ENCODE measurements at places on chromosomes 7 and 10.

DNA sequence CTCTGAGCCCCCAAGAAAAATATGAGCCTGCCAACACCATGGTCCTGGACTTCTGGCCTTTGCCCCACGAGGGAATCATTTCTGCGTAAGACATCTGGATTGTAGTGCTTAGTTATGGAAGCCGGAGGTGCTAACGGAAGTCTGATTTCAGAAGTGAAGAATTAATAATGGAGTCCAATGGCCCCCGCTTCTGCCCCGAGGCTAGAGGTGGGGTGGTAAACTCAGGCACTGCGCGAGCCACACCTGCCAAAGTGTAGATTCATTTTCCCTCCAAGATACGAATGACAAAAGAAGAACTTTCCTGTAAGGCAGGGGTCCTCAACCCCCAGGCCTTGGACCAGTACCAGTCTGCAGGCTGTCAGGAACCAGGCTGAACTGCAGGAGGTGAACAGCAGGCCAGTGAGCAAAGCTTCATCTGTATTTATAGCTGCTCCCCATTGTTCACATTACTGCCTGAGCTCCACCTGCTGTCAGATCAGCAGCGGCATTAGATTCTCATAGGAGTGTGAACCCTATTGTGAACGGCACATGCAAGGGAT is 22.3 kb downstream of the CNPY1 start:
- DNase-seq, result no peak

DNA sequence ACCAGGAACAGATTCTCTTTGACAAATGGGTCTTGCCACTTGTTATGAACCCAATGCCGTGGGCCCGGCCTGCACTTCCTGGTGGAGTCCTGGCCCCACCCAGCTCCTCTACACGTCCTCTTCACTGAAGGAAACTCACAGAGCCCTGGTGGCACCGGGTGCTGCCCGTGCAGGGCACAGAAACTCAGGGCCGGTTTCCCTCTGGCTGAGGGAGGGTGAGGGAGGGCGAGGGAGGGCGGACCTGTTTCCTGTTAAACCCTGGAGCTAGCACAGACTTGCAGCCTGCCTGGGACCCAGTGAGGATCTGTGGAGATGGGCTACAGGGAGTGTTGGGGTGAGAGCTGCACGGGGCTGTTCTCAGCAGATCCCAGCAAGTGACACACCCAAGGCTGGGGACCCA is 596.3 kb downstream of the PTPRN2 start:
- DNase-seq, result no peak

GRCh38 chr7:25738528-25738927 is 413.5 kb upstream of the NFE2L3 start:
- DNase-seq, result no peak

DNA sequence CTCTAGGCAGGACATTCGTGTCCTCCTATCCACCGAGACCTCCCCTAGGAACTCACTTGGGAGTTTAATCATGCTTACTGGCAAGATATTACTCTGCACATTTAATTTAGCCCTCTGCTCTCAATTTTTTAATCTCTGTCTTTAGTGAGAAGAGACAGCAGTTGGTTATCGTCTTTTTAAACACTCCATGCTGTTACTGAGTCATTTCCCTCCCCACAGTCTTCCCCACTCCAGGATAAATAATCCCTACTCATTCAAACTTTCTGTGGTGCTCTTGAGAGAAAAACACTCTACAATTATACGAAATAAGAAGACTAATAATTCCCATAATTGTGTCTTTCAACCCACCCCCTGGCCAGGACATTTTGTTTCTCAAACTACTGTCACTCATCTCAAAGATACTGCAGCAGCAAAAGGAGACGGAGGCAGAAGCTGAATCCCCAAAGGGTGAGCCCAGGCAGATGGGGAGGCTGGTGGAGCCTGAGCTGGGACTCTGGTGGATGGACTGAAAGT is 84.2 kb downstream of the ANK3 start:
- DNase-seq, result no peak

DNA sequence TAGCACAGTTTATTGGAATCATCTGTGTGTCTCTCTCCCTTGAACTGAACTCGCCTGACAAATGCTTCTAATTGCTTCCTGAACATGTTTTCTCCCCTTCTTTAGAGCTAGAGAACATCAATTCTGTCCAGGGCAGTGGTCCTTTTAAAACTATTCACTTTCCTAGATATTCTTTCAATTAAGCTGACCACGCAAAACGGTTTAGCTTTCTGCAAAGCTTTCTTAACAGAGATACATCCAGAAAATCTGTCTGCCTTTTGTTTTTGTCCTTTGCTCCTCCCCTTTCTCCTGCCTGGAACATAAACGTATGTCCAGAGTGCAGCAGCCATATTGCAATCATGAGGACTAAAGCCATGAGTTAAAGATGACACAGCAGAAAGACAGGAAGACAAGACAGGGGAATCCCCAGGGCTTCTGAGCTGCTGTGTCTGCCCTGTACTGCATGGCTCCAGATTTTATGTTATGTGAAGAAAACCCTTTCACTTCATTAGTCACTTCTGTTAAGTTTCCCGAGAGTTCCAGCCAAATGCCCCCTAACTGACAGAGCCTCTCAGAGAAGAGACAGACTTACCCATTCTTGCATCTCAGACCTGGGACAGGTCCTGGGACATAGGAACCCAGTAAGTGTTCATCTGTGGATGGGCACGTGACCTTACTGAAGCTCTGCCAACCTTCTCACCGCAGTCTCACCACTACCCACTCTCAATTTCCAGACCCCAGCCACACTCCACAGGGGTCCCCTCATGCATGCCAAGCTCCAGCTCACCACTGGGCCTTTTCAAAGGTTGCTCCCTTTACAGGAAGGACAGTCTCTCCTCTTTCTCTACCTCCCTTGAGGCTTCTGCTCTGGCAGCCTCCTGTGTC is 35.0 kb upstream of the CPXM2 start:
- DNase-seq, result no peak

GRCh38 chr7:55521512-55521911 is 50.8 kb downstream of the VOPP1 start:
- no peak for DNase-seq

DNA sequence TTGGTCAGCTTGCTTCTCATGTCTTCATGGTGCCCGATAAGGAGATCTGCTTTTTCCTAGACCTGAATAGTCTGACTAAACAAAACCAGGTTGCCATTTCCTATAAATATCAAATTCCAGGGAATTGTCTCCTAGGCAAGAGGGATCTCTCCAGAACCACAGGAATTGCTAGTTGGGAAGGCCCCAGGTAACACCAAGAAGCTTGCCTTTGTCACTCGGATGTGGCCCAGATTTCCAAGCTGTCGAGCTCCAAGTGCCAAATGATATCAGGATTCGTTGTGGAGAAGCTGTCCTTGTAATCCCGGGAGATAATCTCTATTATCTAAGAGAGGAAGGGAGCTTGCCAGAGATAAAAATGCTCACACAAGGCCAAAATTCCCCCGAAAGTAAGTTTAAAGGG is 1288.5 kb upstream of the AUTS2 start:
- no peak for DNase-seq

GRCh38 chr7:34401776-34402175 is 256.2 kb upstream of the NPSR1 start:
- DNase-seq, result no peak

DNA sequence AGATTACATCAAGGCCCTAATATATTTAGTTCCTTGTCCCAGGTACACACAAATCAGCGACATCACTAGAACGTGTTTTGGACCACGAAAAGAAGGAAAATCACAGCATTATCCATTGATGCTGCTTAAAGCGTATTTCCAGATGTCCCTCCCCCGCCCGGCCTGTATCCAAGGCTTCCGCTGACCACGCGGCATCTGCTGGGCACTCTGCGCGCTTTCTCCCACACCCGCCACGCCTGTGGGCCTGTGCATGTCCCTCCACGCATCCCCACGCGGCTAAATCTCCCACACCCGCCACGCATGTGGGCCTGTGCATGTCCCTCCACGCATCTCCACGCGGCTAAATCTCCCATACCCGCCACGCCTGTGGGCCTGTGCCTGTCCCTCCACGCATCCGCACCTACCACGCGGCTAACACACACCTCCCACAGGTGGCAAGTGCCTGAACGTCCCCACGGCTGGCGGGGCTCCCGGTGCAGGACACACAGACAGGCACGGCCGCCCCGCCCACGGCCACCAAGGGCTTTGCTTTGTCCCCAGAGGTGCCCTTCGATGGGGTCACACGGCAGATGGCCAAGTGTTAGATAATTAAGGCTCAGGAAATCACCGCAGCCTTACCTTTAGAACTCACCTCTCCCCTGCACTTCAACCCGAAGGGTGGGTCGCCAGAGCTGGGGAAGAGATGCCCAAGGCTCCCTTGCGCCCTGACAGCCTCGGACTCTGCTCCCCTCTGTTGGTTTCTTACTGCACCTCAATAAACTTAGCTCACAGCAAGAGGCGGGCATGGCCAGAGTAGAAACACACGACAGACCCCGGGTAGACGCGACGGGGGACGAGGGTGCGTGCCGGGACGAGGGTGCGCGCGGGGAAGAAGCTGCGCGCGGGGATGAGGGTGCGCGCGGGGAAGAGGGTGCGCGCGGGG is 49.5 kb downstream of the DIP2C start:
- no peak for DNase-seq

DNA sequence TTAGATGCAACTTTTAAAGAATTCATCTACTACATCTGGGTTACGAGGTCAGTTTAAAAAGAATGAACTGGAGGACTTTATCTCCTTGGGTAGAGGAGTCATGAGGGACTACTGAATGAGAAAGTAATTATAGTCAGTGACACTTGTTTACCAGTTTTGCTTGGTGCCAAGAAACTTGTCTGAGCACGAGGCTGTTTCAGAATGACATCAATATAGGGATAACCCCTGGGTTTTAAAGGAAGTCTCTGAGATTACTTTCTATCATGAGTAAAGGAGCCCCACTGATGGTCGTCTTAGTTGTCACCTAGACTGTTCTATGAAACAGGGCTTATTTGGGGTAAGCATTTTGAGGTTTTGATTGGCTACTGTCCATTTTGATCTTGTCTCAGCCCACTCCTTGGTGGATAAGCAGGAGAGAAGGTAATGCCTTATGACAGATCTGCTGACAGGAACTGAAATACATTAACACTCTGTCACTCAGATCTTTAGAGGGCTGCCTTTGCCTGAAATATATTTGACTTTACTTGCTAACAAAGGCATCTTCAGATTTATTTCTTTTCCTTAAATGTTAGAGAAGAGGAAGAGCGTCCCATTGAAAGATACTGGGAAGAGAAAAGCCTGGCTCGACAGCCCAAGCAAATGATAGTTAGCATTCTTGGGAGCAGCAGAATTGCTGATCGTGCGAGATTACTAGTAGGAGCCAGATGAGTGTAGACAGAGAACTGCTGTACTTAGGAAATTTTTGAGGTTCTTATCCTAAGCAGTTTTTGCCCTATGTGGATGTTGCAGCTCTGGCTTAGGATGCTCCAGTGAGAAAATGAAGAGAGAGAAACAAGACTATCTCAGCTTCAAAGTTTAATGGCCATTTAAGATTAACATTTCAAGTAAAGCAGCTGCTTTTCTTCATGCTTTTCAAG is 299.2 kb upstream of the LRGUK start:
- DNase-seq, result no peak

DNA sequence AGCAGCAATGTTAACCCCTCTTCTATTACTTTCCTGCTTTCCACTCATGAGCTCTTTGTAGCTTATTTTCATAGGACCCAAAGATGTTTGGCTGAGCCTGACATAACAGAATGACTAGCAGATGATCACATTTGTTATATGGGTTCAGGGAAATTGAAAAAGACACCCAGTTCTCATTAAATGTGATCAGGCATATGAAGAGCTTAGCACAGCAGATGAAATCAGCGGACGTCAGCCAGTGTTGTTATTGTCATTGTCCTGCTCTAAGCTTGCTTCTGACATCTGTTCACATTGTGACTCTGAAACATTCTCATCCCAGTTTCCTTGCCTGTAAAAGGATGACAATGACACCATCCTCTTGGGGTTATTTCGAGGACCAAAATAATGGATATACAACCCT is 43.5 kb downstream of the FAM241B start:
- no peak for DNase-seq

DNA sequence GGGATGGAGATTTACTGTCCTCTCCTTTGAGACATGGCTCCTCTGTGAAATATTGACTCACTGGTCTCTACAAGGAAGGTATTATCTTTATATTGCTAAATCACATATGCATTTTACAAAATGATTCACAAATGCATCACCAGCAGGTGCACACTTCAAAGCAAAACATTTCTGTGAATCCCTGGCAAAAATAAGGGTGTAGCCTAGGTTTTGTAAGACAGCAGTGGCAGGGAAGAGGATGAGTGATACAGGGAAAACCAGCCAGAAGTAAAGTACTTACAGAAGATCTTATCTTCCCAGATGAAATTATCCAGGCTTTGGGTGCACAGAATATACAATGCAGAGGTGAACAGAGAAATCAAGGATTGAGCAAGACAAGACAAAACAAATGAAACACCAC is 1094.6 kb downstream of the GATA3 start:
- no peak for DNase-seq

DNA sequence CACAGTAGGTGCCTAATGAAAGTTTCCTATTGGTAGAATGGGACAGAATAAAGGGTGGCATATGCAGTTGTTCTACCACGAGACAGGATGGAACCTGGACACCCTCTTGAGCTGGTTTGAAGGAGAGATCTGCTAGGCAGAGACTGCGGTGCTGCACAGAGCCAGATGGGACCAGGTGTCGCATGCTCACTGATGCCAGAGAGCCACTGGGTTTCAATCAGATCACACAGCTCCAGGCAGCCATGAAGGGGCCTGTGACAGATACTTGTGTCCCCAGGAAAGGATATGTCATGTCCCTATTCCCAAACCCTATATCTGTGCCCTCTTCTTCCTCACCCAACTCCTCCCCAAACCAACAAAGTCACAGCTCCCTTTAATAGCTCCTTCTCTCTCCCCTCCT is 235.7 kb downstream of the PRPF18 start:
- no peak for DNase-seq

GRCh38 chr7:16004702-16005101 is 318.2 kb upstream of the MEOX2 start:
- DNase-seq, result no peak

DNA sequence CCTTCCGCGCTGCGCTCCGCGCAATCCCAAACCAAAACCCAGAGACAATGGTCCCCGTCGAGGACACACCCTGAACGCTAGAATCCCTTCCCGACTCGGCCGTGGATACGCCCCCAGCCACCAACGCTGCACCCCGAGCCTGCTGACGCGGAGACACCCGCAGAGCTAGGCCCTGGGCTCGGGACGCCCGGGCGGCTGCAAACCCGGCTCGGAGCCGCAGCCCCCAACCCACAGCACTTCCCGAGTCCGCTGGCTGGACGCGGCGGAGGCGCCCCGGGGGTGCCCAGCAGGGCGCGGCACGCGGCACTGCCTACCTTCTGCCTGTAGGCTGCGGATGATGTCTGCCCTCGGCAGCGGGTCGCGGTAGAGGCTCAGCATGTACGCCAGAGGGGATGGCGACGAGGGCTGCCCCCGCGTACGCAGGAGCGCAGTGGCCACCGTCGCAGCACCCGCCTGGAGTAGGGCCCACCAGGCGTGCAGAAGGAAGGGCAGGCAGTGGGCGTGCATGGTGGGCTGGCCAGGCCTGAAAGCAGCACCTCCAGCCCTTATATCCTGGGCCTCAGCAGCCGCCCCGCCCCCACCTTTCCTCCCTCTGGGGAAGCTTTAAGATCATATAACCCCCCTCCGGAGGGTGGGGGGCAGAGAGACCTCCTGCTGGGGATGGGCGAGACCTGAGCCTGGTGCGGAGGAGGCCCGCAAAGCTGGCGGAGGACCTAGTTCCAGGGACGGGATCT is at the start of gene NODAL:
TSS of gene NODAL (minus strand) at position 521 of the 734 bp plus-strand sequence. CDS start at position 507, 14 bp downstream.
- DNase-seq, result no peak

Measured in AG08396 (cell line).